T-helper 2 cell treated with Interferon-gamma antibody and Interleukin-4, amounts not matched to agents 5 μg/mL and 100 μg/mL, for 36 hours (primary cell): ENCODE measurements at places on chromosomes 1 and 21.

DNA sequence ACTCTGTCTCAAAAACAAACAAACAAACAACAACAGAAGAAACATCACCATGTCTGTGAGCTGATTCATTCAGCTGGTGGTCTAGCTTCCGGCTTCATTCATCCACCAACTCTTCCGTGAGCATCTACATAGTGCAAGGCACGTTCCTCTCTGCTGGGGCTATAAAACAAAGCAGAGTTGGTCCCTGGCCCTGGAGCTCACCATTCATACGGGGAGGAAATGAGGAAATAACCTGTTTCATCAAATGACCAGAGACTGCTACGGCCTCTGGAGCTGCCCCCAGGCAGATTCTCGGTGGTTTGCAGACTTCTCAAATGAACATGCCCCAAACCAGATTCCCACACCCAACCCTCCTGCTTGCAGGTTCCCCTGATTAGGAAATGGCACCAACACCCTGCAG is 41.0 kb upstream of the ID3 start:
- peaks cover 42% of the 10 kb centered on the region for H3K4me1 ChIP-seq
- no peaks in the 10 kb centered on the region for H3K27me3 ChIP-seq
- no peaks in the 10 kb centered on the region for H3K36me3 ChIP-seq
- H3K27ac ChIP-seq: no peak overlapping the region

DNA sequence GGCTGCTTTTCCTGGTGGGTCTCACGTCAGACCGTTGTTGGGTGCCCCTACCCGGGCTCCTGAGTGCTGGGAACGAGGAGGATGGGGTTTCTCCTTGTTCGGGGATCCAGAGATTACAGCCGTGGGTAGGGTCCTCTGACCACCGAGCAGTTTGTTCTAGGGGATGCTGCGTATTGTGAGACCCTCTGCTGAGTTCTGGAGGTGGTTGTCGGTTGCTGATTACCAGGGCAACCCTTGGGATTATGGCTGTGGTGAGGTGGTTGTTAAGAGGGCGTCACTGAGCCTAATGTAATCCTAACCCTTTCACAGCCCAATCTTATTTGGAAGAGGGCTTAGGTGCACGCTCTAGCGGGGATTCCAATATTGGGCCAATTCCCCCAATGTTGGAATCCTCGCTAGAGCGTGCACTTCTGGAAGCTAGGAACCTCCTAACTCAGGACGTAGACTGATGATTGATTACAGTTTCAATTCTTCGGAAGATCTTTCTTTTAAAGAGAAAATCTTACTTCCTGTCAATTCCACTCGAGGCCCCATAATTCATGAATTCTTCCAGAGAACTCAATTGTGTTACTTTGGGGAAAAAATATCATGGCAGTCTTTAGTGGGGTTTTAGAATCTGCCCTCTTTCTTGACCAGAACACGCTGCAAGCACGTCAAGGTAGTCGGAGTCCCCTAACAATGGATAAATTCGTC is 483 bp downstream of the TCEANC2 start:
- peaks cover 23% of the 10 kb centered on the region for H3K4me1 ChIP-seq
- H3K4me3 ChIP-seq: no peak overlapping the region
- H3K27me3 ChIP-seq: no peaks in the 10 kb centered on the region
- DNase-seq: no peak
- H3K27ac ChIP-seq: no peak overlapping the region
- H3K36me3 ChIP-seq: peaks cover 22% of the 10 kb centered on the region

DNA sequence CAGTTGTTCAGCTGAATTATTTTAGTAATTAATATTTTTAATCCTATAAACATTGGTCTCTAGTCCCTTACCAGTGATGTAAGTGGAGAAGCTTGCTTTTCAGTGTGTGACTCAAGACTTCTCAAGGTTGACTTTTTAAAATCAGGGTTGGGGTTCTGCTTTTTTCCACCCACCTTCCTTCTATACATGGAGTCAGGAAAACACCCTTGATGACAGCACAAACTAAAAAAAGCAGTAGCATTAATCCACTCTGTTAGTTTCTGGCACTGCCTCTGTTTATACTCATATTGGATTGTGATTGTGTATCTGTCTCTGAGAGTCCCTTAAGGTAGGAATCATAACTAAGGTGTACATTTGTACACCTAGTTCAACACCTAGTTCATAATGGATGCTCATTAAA is 8.3 kb upstream of the PLEKHO1 start:
- DNase-seq: no peak
- peaks cover 15% of the 10 kb centered on the region for H3K4me1 ChIP-seq
- peaks cover 3% of the 10 kb centered on the region for H3K36me3 ChIP-seq
- H3K27ac ChIP-seq: no peak overlapping the region
- no peak overlapping the region for H3K4me3 ChIP-seq
- H3K27me3 ChIP-seq: peaks cover 3% of the 10 kb centered on the region

DNA sequence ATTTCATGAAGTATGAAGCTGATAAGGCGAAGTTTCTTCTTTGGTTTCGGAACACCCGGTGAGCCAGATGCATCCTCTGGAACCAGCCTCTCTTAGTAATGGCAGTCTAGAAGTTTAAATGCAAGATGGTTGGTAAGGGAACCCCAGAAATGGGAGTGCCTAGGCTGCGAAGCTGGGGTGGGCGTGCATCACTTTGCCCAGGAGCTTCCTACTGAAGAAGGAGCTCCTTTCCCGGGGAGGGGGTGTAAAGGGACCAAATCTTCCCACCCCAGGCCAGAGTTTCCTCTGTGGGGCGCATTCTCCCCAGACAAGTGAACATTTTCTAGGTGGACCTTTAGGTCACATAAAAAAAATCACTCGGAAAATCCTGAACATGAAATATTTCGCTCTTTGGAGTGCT is 4.4 kb downstream of the TFF2 start:
- no peaks in the 10 kb centered on the region for H3K27me3 ChIP-seq
- H3K4me3 ChIP-seq: no peak overlapping the region
- no peak overlapping the region for H3K27ac ChIP-seq

- no peak for DNase-seq
- H3K27ac ChIP-seq: no peak overlapping the region
- no peak overlapping the region for H3K4me3 ChIP-seq
- H3K27me3 ChIP-seq: no peaks in the 10 kb centered on the region
Observed at GRCh38 chr21:16535102-16535422, 805.3 kb downstream of the USP25 start.
